ENCODE measurements at places on chromosomes 4 and X.

- no peak for DNase-seq
These were observed 1.2 kb upstream of the UBA6 start for GRCh38 chr4:67702166-67702565.

- no peak for DNase-seq
These were observed 72.8 kb upstream of the BEND4 start for GRCh38 chr4:42225286-42225685.

DNA sequence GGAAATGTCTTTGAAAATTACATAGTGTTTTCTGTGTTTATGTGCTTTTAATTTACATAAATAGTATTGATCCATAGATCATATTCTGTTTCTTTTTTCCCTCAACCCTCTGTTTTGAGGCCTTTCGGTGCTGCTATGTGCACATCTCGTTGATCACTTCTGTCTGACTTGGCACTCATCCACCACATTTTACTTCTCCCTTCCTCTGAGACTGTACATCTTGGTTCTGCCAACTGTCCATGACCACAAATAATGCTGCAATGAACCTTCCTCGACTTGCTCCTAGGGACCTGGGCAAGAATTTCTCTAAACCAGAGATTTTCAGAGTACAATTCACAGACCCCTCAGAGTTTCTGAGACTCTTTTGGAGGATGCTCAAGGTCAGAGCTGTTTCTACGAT, 74.4 kb downstream of the RTL5 start:
- no peak for DNase-seq

GRCh38 chr4:1082215-1083182, 30.9 kb downstream of the RNF212 start:
- DNase-seq: no peak

GRCh38 chr4:7785017-7785416, 154.6 kb downstream of the AFAP1 start:
- DNase-seq: no peak

GRCh38 chr4:99529228-99529627, 18.4 kb downstream of the C4orf17 start:
- DNase-seq: no peak

GRCh38 chrX:71493111-71493613, 39.7 kb upstream of the OGT start:
- DNase-seq: no peak

GRCh38 chr4:189870511-189871234, 70.0 kb upstream of the FRG1 start:
- DNase-seq: no peak

All from activated T-cell treated with anti-CD3 and anti-CD28 coated beads for 24 hours (primary cell).